ENCODE measurements at places on chromosomes 3 and 15.
A peak's percentile ranks its signal among the peaks of the same experiment; 100 is the strongest.

GRCh38 chr15:82186719-82187406, 75.7 kb downstream of the EFL1 start:
- DNase-seq: no peak

GRCh38 chr3:149000206-149000745, 8.9 kb downstream of the GYG1 start:
- no peak for DNase-seq

- DNase-seq: no peak
Observed at GRCh38 chr15:65404186-65404872, 18.4 kb downstream of the IGDCC4 start.

DNA sequence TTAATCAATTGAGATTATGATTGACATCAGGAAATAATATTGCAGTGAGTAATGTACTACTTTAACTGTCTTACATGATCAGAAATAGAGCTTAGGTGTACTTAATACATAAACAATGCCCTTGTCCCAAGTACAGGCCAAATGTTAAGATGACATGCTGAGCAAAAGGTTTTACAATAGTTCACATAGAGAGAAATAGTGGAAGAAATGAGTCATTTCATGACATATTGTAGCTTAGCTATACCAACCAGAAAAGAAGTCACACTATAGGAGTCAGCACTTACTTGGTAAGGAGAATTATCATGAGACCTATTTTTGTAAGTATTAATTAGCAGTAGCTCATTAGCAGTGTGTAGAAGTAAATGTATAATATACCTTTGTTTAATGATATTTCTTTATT, 96.4 kb upstream of the NANOGP8 start:
- no peak for DNase-seq

DNA sequence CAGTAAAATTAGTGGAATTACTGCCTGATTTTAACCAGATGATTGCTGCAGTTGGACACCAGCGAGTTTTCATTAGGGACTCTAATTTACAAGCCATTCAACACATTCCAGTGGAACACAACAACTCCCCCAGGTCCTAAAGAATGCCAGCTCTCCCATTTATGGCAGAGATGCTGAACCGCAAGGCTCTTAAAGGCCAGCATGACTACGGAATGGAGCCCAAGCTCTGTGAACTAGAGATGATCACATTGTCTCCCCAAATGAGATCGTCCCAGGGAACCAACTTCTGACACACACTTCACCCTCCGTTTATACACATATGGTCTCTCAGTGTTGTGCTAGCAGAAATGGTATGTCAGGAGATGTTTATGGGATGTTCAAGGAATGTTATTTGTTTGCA, 446.2 kb upstream of the NR2F2 start:
- no peak for DNase-seq

DNA sequence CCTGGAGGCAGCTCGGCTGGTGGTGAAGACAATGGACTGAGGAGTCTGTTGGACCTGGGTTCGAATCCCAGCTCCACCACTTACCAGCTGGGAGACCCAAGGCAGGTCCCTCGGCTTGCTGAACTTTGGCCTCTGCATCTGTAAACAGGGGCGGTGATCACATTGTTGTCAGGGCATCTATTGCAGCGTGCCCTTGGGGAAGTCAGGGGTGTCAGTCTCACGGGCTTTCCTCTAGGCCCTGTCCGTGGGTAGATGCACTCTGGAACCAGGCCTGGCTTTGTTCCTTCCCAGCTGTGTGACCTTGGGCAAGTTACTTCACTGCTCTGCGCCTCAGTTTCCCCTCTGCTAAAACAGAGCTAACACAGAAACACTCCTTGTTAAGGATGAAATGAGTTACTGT, 68.8 kb upstream of the SLC6A6 start:
- no peak for DNase-seq

- no peak for DNase-seq
Observed at GRCh38 chr15:25248583-25249235, 190.1 kb downstream of the UBE3A start.

- DNase-seq: peak; percentile 47
Observed at GRCh38 chr3:55333923-55334322, 153.2 kb downstream of the WNT5A start.

DNA sequence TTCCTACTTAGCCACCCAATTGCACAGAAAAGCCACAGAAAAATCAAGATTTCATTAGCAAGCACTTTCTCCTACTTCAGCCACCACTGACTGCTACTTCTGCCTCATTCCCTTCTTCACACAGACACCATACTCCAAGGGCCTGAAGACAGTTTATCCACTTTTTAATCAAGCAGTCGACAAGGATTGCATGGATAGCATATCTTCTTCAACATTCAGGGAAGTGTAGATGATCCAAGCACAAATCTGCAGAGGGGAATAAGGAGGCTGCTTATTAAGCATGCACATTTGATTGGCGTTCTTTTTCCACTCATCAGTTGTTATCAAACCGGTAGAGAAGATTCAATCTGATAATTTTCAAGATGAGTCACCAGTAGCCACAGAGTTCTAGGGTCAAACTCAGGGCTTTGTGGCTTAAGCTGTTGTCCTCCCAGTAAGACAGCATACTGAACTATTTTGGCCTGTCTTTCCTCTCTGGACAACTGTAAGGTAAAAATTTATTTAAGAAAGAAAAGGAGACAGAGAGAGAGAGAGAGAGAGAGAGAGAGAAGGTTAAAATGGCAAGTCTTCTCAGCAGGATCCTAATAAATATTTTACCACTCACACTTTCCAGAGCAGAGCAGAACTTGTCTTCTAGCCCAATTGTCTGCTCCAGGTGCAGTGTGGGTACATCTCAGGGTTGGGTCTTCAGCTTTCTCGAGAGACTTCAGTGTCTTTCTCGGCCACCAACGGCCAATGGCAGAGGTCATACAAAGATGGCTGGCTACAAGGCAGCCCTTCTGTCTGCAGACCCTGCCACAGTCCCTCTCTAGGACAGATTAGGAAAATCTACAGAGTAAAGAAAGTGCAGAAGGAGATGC, 80.6 kb upstream of the BHLHE40 start:
- DNase-seq: no peak

DNA sequence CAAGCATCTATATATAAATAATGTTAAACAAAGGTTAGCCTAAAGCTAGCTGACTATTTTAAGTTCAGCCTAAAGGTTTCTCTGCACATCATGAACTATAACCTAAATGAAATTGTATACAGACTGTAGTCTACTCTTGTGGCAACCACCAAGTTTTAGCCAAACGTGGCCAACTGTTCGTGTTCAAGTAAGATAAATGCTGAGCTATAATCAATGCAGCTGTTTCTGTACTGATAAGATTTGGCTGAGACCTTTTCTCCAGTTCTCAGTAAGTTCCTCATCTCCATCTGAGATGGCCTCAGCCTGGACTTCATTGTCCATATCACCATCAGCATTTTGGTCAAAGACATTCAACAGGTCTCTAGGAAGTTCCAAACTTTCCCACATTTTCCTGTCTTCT, 43.7 kb upstream of the IGSF10 start:
- DNase-seq: no peak

DNA sequence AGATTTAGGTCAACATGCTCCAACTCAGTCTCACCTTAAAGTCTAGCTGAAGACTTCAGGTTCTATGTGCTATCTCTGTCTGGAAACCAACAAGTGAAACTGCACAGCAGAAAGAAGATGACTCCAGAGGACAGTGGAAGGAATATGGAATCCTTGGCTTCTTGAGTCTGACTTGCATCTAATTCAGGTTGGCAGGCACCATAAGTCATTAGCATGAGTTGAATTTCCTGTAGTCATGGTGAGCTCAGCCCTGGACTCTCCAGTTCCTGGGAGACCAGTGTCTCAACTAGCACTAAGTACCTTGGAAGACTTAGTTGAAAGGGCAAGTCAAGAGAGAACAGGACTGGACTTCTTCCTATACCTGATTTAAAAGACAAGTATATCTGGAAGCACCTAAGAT, 129.7 kb downstream of the DTWD1 start:
- DNase-seq: no peak

Data from AG08396 (cell line).